Activated CD8-positive, alpha-beta memory T cell treated with anti-CD3 and anti-CD28 coated beads for 4 hours (primary cell): ENCODE measurements at places on chromosomes 2 and 18.

GRCh38 chr2:43593254-43593653 is 2.6 kb downstream of the THADA start:
- DNase-seq: no peak

DNA sequence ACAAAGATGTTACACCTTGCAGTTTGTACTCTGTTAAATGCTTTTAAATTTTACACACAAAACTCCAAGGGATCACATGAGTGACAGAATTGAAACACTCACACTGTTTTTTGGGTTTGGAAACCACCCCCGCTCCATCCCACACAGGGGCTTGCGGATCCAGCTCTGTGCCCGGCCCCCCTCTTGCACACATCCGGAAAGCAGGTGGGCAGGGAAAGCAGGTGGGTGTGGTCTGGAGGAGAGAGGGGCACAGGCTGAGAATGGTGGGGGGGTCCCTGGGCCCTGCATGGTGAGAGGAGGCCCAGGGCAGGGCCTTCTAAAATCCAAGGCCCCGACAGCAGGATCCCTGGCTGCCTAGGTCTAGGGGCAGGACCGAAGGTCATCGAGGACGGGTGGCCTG is 88.5 kb upstream of the HPCAL1 start:
- no peak for DNase-seq

DNA sequence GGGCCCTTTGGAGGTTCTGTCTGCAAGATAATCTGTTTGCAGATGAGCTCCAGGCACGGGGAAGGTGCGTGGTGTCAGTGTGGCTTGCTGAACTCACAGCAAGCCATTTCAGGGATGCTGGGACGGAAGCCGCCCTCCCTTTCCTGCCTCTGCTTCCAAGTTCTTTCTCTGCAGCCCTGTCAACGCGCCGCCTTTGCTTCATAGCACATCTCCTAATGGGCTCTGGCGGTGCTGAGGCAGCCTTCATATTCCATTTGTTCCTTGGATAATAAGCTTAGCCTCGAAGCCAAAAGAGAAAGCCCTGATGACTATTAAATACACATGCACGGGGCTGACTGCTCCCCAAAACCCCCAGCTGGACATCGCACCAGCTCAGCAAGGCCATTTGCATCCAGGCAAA is 81.7 kb upstream of the TAF1B start:
- DNase-seq: no peak

- DNase-seq: no peak
Observed at GRCh38 chr2:26913606-26913998, 56.8 kb upstream of the MAPRE3 start.

- no peak for DNase-seq
Observed at GRCh38 chr2:231413456-231413855, 17.9 kb downstream of the B3GNT7 start.
